Activated T-cell treated with anti-CD3 and anti-CD28 coated beads, Interleukin-2, amount 50 U/mL, for 1 hour (primary cell): ENCODE measurements at places on chromosomes 2 and 18.

DNA sequence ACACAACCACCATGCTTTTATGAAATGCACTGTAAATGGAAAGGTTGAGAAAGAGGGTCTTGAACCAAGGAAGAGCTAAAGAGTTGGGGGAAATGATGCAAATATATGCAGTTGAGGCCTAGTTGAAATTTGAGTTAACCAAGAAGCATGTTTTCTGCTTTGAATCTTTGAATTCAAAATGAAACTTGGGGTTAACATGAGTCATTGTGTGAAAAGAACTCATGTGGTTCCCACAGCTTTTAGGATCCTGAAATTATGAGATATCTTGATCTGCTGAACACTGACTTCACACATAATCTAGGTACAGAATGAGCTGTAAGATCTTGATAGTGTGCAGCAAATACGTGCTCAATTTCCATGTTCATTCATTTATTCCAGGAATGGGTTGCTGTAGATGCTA, 422.9 kb upstream of the TRIB2 start:
- DNase-seq: no peak

DNA sequence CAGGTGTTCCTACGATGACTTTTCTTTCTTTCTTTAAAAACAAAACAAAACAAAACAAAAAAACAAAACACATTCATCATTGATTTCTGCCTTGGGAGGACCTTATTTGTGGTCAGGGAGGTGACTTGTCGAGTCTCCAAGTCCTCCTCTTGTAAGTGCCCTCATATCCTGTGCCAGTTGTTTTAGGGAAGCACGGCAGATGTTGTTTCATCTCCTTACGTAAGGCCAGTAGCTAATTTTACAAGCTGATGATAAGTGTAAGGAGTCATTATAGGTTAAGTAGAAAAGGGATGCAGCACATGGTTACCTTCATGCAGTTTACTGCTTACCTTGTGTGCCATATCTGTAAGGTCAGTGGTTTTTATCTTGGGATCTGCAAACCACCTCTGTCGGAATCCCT, 52.2 kb downstream of the MRPS9 start:
- DNase-seq: no peak

DNA sequence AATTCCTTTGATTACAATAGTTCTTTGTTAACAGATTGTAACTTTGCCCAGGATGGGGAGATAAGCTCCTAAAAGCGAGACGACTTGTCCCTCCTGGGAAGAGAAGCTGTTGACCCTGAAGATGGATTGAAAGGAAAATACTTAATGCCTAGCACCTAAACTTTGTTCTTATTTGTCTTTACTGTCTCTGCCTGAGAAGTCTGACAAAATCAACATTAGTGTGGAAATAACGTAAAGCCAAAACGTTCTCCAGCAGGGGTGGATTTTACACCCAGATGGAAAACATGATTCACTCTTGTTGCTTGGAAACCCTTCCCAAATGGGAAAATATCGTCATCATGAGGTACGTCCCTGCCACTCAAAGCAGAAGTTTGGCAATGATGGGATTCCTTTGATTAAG, 450.1 kb downstream of the SLC4A3 start:
- no peak for DNase-seq

DNA sequence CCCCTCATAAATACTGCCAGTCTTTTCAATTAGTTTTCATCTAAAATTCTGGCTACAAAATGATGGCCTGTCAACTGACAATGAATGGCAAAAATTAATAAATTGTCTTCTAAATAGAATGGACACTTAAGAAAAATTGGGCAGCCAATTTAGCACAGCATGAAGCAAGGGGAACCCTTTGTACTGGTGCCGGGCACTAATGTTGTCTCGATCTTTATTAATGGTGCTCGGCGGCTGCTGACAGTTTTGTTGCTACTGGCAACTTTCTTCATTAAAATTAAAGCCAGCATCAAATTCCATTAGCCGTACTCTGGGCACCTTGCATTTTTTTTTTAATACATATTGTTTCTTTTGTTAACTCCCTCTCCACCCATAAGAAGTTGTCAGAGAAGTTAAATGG, 309.3 kb downstream of the GBX2 start:
- no peak for DNase-seq

DNA sequence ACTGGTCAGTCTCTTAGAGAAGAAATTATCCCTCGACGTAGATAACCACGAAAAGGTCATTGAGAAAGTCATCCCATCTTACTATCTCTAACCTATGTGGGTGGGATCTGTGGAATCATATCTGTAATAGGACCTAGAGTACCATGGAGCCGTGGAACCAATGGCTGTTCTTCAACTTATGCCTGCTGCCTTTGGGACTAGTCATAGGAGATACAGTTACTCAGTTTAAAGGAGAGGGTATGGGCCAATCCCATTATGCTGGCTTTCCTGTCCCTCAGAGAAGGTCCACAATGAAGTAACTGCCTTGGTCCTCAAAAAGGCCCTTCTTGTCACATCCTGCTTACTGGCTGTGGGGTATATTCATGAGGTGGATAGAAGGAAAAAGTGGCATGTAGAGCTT, 77.5 kb downstream of the FEZ2 start:
- no peak for DNase-seq

DNA sequence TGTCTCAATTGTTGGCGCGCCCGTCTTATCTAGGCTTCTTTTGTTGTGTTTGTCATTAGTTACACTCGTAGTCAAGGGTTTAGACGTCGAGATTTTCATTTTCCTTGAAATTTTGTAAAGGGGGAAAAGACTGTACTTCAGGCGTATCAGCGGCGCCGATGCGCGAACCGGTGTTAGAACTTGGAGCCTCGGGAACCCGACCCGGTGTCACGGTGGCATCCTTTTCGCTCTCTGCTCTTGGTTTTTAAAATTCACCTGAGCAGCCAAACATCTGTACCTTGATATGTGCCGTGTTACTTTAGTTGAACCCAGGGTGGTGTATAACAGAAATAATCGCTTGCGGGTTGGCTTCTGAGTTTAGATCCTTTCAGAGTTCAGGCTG, 643 bp downstream of the RMC1 start:
- no peak for DNase-seq

DNA sequence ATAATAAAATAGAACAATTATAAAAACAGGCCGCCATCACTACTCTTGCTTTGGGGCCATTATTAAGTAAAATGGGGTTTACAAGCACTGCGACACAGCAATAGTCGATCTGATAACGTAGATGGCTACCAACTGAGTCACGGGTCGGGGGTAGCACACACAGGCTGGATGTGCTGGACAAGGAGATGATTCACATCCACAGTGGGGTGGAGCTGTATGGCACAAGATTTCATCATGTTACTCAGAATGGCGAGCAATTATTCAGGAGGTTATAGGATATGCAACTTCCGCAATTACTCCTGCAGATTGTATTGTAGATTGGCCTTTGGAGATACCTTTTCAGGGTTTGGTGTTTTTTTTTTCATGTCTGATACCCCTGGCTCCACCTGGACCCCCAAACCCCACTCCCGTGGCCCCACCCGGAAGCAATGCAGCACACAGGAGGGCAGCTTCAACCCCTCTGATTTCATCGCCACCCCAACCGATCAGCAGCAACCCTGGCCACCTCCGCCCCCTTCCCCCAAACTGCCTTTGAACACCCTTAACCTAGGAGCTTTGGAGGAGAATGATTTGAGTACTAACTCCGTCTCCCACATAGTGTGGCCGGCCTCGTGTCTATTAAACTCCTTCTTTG, 21.4 kb upstream of the MLPH start:
- no peak for DNase-seq

DNA sequence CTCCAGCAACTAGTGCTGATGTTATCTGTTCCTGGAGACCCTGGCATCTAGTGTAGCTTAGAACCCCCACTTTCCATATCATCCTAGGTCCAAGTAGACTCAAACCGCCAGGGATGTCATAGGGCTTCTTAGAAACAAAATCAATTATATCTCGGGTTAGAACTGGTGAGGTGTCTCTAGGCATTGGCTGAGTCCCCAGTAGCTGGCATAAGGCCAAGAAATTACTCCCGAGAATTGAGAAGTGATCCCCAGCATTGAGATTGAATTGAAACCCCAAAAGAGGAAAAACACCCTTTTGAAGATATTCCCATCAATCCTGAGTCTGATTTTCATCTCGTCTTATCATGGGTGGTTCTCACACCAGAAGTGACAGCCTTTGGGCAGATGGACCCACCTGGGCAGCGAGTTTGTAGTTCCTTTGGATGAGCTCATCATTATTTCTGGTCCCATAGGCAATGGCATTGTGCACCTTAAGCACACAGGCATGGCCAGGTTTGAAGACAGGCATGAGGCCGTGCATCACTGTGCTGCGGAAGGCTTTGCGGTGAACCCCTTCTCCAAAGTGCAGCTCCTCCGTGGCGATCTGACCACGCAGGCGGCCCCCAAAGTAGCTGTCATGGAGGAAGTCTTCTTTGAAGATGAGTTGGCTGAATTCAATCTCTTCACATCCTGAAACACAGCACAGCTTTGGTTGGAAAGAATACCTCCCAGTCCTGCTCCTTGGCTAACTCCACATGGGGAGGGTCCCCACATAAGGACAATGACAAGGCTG, 112.2 kb downstream of the ALPK2 start:
- DNase-seq: no peak

DNA sequence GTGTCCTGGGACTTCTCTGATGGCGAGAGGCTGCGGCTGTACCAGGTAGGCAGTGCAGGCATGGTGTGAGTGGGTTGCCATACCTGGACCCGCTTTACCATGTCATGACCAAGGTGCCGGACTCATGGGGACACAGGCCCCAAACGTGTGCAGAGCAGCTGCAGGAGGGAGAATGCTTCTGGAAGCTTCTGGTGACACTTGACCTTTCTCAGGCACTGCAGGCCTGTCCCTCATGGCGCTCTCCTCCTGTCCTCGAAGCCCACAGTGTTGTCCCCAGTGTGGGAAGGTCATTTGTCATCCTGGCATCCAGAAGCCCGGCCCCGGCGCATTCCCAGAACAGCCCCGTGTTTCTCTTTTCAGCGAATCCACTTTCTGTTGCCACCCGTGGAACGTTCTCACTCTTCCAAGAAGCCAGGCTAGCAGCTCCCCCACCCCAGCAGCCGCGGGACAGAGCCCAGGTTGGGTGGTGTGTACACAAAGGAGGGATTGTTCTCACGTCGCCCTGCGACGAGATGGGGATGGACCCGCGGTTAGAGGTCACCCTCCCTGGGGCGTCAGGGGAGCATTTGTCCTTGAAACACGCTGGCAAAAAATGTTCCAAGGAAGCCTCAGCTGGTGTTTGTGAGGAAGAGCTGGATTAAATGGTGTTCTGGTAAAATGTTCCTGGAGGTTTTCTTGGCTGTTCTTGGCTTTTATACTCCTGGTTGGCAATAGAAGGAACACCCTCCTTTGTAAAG, 43.7 kb downstream of the SH3BP4 start:
- DNase-seq: no peak

DNA sequence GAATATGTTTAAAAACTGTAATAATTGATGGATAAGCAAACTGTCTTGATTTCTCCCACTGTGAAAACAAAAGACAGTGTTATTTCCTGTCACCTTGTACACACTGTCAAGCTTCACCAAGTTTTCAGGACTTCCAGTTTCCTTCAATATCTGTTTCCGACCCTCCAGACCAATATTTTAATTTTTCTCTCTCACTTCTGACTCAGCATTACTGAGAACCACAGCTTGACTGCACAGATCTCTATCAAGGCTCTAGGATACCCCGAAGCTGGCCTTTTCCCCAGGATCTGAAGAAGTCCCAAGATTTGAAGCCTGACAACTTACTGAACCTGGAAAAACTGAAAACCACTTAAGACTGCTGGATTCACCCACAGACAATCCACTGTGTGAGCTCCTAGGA, 13.2 kb upstream of the SULT1C3 start:
- DNase-seq: no peak

GRCh38 chr2:76567478-76567877, 856.8 kb upstream of the GCFC2 start:
- no peak for DNase-seq

DNA sequence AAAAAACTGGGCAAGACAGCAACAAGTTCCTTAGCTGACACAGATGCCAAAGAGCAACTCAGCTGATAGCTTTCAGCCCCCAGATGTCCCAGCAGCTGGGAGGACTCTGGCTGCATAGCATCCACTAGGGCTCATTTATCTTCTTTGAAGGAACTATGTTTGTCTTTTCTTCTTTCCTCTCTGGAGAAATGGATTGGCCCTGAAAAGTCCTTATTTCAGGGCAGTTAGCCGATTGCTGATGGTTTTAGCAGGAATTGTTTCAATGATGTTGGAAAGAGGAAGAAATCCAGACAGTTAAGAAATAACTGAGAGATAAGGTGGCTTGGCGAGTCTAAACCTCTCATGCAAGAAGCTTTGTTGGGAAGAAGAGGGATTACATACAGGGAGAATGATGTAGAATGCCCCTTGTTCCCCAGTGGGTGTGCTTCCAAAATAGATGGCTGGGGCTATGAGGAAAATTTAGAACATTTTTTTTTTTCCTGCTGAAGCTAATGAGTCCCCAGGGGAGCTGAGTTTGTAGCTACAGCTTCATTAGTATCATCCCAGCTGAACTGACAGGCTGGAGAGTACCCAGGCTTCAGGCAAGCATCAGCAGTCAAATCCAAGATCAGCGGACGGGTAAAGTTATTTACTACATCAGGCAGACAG, 33.6 kb upstream of the SERPINE2 start:
- no peak for DNase-seq

- no peak for DNase-seq
Measured at GRCh38 chr2:23677836-23678235, 249.1 kb downstream of the ATAD2B start.

DNA sequence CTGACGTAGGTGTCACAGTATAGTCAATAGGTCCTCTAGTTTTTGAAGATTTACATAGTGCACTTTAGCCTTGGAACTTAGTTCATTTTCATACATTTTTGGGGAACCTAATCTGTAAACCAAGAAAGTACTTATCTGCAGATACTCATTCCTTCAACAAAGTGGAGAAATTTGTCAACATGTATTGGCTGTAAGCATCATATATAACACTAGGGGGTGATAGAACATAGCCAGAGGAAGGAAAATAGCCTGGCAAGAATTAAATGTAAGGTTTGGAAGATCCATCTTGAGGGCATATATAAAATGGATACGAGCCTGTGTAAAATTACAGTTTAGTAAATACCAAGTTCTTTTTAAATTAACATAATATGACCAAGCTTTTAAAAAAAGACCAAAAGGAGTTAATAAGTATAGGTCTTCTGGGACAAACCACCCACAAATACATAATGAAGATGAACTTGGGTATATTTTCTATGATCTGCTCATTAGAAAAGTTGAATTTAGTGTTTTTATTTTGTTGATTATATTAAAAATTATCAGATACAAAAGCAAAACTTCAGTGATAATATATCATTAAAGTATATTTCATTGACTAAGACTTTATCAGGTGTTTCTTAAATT, 18.2 kb downstream of the RPL37A start:
- no peak for DNase-seq

DNA sequence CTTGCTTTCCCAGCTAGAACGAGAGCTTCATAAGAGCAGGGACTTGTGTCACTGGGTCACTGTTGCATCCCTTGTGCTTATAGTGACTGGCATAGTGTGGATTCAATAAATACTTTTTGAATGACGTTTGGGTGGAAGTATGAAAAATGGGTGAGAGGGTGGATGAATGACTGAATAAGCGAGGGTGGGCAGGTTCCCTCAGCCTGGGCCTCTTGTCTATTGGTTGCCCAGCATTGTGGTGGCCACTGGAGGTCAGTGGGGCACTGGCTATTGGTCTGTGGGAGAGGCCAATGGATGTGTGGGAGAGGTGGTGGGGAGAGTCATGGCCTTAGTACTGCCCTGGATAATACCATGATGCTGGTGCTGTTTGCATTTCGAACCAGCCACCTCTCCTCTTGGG, 93.8 kb upstream of the SKOR2 start:
- no peak for DNase-seq

- no peak for DNase-seq
Measured at GRCh38 chr2:68253219-68254068, 1.1 kb upstream of the PPP3R1 start.
